NCI-H526 treated with DMSO at 0.1 percent for 48 hours (cell line): ENCODE measurements at places on chromosomes 4 and X.

- no peak for DNase-seq
These were observed 2.6 kb downstream of the TSR2 start for GRCh38 chrX:54442790-54443189.

GRCh38 chrX:9271789-9272525 is 192.9 kb upstream of the TBL1X start:
- no peak for DNase-seq

DNA sequence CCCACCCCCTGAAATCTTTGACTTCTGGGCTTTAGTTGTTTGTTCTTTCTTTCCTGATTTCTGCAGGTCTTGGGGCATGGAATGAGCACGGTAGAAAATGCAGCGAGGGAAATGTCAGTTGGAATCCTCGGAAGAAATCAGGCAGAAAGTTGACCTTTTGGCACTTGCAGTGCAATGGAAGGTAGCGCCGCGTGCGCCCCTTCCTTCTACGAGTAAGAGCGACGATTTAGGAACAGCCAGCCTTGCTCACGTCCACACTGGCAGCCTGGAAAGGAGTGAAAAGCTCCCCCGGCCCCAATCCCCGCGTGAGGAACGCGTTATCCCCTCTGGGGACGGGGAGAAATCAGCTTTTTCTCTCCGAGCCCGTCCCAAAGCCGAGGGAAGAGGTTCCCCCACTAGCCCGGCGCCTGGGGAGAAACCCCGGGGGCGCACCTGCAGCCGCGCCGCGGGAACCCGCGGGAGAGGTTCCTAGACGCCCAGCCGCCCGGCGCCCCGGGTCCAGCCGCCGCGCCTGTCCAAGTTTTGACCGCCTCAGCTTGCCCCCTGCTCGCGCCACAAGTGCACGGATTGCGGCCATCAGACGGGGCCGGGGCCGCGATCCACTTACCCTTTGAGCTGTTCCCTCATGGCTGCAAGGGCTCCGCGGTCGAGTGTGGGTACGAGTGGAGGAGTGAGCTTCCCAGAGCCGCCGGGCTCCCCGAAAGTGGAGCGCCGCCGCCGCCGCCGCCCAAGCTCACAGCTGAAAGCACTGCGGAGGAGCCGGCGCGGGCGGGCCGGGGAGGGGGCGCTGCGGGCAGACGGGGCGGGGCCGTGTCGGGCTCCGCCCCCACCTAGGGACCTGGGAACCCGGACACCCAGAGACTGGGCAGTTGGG is 194.6 kb upstream of the FTHL17 start:
- DNase-seq, result no peak

DNA sequence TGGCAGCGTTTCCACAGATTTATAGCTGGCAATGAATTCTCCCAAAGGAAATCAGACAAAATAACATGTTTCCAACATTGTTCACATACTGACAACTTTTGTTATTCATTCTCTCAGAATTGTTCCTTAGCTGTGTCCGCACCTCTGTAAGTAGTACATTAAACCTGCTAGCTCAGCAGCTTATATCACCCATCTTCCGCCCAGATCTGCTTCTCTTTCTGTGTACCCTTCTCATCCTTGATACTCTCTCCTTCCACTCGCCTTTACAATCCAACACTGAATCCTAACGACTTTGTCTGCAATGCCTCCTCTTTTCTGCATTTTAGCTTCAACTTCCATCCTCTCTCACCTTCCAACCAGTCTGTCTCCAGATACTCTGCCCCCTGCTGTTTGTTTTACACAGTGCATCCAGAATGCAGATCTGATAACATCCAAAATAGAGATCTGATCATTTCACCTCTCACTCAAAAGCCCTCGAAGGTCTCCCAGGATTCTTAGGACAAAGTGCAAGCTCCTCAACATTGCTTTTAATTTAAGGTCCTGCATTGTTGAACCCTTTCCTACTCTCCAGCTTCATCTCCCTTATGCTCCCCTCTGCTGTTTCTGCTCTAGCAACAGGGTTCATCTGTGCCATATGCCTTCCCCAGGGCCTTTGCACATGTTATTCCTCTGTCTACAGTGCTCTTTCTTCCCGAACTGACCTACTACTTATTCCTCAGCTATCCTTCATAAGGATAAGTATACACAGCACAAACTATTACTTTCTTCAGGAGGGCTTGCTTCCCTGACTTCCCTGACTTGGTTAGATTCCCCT is 67.3 kb upstream of the VBP1 start:
- no peak for DNase-seq

DNA sequence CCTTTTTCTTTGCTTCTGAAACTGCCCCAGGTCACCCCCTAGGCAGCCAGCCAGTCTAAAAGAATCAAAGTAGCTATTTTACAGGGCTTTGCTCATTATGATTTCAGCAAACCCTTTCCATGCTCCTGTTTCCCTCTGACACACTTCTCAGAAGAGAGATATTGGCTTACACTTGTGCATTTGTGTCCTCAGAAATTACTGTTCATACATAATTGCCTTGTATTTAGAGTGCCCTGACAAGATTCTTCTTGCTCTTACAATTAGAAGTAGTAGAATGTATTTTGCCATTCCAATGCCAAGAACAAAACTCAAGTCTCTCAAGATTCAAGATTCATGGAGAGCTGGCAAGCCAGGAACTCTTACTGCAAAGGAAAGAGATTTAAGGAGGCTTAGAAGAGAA is 531.0 kb upstream of the ZFP42 start:
- DNase-seq, result no peak

- DNase-seq, result no peak
These were observed 141.7 kb upstream of the SCML1 start for GRCh38 chrX:17595456-17596035.

DNA sequence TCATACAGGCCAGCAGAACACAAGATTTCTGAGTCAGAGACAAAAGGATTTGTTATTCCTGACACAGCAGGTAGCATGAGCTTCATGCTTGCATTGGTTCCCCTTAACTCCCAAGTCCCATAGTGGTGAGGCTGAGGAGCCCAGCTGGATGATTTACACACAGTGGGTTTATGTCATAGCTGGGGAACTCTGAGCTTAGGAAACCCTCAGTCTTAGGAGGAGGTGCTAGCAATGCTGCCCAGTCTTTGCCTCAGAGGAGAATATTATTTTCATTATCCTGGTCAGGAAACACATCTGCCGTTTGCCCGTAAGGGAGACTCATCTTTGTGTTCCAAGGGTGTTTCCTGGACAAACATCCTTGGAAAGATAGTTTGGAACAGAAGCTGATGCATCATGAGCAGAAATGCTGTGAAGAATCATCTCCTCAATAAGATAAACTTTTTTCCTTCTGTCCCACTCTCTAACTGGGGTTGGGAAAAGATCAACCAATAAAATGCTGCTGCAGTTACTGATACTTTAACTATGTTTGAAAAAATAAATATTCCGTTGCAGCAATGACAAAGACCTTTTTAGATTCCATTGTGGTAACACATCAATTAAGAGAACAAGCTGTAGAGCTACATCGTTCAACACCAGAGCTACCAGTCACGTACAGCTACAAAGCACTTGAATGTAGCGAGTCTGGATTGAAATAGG is 146.8 kb downstream of the DCLK2 start:
- DNase-seq, result no peak

GRCh38 chr4:100826808-100827548 is 309.2 kb upstream of the EMCN start:
- DNase-seq, result peak; percentile 22

GRCh38 chrX:154019061-154019621 is 561 bp downstream of the IRAK1 start:
- no peak for DNase-seq

GRCh38 chr4:39044956-39045826 is 13.0 kb upstream of the TMEM156 start:
- DNase-seq, result no peak

DNA sequence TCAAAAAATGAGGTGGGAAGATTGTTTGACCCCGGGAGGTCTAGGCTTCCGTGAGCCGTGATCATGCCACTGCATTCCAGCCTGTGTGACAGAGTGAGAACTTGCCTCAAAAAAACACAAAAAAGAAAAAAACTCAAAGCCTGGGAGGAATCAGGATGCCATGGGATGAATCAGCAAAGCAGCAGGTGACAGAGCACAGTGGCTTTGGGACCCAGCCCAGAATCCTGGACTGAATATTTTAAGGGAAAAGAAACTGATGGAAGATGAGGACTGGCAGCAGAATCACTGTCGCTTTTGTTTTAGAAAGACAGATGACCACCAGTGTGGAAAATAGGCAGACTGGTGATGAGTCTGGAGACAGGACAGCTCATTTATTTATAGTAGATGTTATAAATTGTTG is 16.6 kb downstream of the S100G start:
- no peak for DNase-seq

DNA sequence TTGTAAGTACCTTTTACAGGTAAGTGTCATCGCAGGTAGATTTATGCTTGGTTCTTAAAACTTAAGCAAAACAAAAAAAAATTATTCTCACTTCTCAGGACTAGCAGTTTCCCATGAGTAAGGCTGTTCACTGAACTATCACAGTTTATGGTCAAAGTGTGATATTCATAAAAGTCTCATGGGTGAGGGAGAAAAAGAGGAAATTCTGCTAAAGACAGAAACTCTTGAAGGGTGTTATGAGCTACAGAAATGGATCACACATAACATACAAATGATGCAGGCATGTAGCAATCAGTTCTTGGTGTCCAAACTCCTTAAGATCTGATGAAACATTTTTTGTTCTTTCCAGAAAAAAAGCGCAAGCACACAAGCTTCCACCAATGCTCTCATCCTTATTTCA is 8.5 kb downstream of the RAB9A start:
- no peak for DNase-seq

DNA sequence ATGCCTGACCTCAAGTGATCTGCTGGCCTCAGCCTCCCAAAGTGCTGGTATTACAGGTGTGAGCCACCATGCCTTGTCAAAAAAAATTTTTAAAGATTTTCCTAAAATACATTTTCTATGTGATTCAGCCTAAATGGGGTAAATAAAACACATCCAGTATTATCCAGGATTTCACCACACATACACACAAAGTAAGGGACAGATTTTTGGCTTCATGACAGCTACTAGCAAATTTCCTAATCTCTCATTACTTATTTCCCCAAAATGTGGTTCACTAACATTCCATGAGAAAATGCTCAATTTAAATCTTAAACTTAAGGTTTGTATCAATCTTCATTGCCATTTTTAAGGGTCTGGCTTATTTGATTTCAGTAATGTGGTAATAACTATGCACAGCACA is 348.5 kb upstream of the INTU start:
- no peak for DNase-seq

- peak; percentile 53 for DNase-seq
These were observed 44.9 kb downstream of the ZBTB49 start for GRCh38 chr4:4334798-4335520.

GRCh38 chrX:12988797-12989196 is 13.9 kb downstream of the TMSB4X start:
- DNase-seq, result no peak

DNA sequence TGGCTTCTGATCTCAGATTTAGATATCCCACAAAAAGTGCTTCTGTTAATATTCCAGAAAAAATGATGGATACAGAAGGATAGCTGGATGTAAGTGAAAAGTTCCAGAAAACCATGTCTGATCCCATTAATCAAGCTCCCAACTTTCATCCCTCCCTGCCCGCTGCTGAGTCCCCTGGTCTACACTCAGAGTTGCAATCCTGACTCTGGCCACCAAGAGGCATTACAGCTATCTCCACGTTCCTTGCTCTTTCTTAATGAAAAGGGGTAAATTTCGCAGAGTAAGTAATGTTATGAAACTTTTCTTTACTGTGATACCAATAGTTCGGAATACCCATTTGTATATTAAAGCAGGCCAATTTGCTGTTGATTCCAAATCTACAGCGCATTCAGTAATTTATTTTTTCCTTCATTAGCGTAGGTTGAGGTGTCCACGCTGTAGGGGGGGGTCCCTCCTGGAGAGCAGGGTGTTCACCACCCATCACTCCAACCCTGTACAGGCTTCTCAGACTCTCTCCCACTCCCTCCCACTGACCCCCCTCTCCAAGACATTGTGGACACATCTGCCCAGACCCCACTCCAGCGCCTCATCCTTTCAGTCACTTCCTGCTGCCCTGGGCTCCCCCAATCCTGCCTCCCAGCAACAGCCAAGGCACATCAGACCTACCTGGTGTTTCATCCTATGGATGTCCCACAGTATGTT is 55.1 kb downstream of the RAB40A start:
- DNase-seq, result no peak

GRCh38 chrX:149707147-149707901 is 4.5 kb upstream of the MAGEA11 start:
- DNase-seq, result no peak

DNA sequence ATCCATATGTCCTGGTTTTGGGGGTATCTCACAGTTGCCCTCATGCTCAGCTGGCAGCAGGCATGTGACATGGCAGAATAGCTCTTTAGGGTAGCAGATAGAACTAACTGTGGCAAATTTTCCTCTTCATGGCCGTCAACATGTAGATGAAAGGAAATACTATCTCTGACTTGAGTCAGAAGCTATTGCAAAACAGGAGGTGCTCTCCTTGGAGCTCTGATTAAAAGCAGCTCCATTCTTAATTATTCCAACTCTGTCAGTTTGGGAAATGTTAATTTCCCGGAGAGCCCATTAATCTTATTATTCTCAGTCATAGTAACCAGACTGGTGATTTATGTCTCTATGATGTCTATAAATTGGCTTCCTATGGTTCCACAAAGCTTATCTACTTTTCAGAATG is 18.2 kb downstream of the IL13RA1 start:
- DNase-seq, result no peak

GRCh38 chr4:122489061-122489460 is 32.5 kb upstream of the IL2 start:
- no peak for DNase-seq

DNA sequence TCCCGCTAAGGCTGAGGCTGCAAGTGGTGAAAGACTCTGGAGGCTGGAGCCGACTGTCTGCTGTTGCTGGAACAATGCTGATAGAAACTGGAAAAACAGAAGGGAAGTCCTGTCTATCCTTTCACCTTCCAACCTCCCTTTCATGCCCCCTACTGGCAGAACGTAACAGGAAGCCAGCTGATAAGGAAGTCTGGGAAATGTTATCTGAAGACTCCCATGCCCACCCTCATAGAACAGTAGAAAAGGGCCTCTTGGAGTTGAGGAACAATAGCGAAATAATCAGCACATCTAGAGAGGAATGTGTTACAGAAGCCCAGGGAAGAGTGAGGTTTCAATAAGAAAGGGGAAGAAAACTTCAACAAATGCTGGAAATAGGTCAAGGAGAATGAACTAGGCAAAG is 117.1 kb upstream of the DKK2 start:
- no peak for DNase-seq

DNA sequence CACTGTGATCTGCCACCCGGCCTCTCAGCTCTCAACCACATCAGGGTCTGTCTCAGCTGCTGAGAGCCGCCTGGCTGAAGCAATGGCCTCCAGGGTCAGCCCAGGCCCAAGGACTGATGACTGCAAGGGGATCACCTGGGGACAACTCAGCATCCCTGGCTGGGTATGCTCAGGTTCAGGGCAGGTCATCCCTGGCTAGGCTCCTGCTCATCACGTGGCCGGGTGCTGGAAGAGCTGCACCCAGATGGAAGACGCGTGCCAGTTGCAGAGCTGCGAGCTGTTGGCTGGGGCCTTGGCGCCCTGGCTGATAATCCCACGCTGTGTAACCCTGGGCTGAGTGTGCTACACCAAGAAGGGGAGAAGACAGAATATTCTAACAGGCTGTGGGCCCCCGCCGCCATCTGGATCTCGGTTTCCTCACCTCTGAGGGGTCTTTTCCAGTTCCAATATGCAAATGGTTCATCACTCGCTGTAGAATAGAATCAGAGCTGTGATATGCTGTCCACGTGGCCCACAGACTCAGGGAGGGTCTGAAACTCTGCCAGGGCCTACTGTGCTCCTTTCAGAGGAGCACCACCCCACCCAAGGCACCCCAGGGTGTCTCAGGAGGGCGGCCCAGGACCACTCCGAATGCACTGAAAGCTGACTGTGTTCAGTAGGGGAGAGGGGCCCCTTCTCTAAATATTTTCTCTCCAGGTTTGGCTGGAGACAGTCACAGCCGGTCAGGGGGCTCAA is 338.8 kb downstream of the BCOR start:
- no peak for DNase-seq
